ENCODE measurements at places on chromosomes 3 and 15. TPM values are rescaled to one million over a fixed set of nuclear protein-coding genes. Genes with fewer than 3 reads are reported as not detected.

The PTH1R gene
- not detected for total RNA-seq

The IL17RE gene
- total RNA-seq: 0.70 TPM

The TAGLN3 gene
- 0.52 TPM for total RNA-seq

The SAMMSON gene
- not detected for total RNA-seq

The ETV5 gene
- total RNA-seq: 1.5 TPM
